ENCODE measurements at places on chromosomes 12 and 14.

DNA sequence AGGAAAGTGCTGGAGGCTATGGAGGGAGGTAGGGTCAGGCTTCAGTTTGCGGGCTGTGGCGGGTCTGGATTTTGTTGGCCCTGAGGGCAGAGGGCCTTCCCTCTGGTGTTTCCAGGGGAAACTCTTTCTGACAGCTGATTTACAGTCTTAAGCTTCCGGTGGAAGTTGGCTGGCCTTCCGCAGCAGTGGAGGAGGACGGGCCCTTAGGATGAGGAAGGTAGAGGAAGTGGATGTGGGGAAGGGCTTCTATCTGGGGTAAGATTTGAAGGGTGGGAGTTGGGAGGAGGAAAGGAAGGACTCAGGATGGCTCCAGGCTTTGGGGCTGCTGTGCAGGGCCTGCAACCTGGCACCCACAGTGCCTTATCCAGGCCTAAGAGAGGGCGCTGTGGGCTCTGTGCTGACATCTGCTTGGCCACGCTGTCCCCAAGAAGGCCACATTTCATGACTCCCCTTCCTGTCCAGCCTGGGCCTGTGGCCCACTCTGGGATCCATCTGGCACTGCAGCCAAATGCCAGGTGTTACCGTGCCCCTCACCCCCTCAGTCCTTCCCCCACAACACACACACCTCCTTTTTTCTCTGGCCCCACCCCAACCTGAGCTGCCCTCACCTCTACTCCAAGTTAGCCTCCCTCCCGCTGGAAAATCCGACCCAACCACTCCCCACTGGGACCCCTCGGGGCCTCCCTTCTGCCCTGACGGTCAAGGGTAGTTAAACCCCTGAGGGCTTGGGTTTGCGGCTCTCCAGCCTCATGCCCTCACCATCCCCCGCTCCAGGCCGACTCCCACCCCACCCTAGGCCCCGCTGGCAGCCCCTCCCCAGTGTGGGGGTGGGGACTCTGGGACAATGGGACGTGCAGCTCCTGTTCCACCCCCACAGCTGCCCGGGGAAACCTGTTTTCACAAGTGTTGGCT lies 7.7 kb upstream of the PPP1R13B start:
- DNase-seq = no peak

DNA sequence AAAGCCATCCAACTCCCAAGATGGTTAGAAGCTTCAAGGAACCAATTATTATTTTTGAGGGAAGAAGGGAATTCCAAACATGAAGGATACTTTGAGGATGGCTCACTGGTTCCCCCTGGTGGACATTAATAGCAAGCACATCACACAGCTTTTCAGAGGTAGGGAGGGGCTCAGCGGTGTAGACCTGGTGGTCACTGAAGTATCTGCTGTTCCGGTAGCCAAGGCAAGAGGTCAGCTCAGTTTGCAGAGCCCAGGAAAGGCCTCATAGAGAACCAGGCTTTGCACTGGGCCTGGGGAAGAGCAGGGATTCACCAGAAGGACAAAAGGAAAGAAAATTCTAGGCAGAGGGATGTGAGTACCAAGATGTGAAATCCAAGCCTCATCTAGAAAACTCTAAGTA lies 118.7 kb downstream of the KSR2 start:
- no peak for DNase-seq

- DNase-seq = no peak
Measured at GRCh38 chr12:68294251-68294650, 37.9 kb downstream of the MDM1 start.

GRCh38 chr14:64815257-64815656 lies 64.5 kb downstream of the SPTB start:
- DNase-seq = no peak

GRCh38 chr14:57897144-57897748 lies 31.4 kb upstream of the SLC35F4 start:
- DNase-seq = no peak

GRCh38 chr12:131829356-131829747 lies 1.2 kb downstream of the MMP17 start:
- no peak for DNase-seq

- no peak for DNase-seq
Measured at GRCh38 chr12:65280306-65280705, 1.8 kb downstream of the MSRB3 start.

GRCh38 chr12:51368640-51369517 lies 22.3 kb downstream of the GALNT6 start:
- DNase-seq = no peak

DNA sequence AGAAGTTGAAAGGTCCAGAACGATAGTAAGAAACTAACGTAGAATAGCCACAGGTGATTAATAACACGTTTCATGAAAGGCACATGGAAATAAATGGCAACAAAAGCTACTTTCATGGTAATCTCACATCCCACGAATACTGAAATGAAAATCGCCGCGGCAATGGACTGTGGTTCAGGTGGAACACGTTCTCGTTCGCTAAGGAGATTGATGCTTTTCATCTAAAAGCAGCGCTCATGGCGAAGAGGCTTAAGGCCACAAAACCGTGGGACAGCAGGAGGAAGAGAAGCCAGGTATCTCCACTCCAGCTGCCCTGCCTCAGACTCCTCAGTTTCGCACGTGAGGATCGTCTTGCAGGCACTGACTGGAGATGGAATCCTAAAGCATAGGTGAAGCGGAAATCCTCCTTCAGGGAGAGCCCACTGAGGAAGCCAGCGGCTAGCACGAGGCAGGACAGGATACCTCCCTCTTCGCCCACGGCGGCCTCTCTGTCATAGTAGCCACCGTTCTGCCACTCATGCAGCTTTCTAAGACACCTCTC lies 696 bp upstream of the GPHN start:
- DNase-seq = no peak

- DNase-seq = no peak
Measured at GRCh38 chr12:121455766-121456420, 56.0 kb downstream of the RNF34 start.

DNA sequence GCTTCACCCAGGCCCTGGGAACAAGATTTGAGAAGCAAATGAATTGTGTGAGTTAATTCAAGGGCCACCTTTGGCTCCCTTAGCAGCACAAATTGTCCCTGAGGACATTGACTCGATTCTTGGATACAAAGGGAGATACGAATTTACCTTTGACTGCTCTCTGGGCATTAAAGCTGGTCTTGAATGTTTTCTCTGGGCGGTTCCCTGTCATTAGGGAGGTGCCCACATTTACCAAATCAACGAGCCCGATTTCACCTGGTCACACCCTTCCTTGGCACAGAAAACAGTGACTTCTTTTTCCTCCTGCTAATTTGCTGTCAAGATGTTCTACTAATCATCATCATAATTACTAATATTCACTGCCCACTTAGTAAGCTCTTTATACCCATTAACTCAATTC lies 27.1 kb upstream of the CCDC63 start:
- no peak for DNase-seq

GRCh38 chr12:86261142-86261541 lies 5.0 kb upstream of the MGAT4C start:
- DNase-seq = no peak

DNA sequence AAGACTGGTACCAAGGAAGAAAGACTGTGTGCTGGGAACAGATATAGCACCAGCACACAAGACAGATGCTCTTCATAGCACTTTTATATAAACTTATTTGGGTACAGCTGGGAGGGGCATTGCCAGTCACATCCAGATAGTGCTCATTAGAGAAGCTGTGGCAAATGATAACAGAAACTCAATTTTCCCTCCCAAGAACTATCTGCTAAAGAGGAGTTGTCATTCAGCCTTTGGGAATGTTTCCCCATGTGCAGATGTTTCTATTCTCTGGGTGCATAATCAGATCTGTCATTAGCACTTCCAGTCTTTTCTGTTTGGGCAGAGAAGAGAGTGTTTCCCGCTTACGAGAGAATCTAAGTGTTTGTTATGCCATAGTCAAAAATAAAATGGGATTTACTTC lies 714.9 kb upstream of the MDGA2 start:
- no peak for DNase-seq

DNA sequence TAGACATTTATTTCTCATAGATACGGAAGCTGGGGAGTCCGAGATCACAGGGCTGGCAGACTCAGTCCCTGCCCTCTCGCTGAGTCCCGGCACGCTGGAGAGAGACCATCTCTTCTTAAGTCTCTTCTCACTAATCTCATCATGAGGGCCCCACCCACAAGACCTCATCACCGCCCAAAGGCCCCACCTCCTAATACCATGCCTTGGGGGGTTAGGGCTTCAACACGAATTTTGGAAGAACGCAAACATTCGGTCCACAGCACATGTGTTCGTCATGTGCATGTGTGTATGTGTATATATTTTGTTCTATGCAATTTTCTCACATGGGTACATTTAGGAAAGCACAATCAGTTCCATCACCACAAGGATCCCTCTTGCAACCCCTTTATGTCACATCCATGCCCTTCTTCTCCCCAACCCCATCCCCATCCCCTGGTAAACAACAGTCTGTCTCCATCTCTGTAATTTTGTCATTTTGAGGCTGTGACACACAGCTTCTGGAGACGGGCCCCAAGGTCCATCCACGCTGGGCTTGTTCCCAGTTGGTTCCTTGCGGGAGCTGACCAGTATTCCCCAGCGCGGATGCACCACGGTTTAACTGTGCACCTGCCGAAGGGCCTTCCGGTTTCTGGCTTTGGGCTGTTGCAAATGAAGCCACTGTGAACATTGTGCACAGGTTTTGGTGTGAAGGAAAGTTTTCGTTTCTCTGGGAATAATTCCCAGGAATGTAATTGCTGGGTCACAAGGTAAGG lies 317.5 kb upstream of the DIO3 start:
- no peak for DNase-seq

GRCh38 chr14:85752175-85752574 lies 222.2 kb downstream of the FLRT2 start:
- no peak for DNase-seq

- DNase-seq = no peak
Measured at GRCh38 chr12:98532687-98533304, 17.4 kb downstream of the TMPO start.

GRCh38 chr12:132367852-132368251 lies 38.5 kb upstream of the GALNT9 start:
- no peak for DNase-seq

DNA sequence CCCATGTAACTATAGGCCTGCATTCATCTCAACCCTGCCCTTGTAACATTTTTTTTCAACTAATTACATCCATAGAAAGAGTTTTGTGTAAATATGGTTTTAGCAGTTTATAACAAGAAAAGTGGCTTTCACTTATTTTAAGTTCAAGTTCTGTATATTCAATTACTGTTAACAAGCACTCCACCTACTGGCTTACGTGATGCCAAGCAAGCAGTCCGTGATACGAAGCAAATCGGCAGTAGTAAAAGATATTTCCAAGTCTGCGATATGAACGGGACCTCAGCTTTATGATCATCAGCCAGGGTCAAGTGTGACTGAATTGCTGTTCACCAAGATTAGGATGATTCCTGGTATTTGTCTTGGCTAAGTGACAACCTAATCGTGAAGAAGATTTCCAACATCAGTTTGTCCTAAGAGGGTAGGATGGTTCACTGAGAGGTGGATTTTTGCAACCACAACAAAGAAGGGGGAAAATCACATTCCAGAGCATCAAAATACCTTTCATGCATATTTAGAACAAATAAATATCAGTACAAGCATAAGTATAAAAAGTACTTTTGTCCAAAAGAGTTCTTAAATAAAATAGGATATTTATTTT lies 456.2 kb downstream of the FOXG1 start:
- no peak for DNase-seq

DNA sequence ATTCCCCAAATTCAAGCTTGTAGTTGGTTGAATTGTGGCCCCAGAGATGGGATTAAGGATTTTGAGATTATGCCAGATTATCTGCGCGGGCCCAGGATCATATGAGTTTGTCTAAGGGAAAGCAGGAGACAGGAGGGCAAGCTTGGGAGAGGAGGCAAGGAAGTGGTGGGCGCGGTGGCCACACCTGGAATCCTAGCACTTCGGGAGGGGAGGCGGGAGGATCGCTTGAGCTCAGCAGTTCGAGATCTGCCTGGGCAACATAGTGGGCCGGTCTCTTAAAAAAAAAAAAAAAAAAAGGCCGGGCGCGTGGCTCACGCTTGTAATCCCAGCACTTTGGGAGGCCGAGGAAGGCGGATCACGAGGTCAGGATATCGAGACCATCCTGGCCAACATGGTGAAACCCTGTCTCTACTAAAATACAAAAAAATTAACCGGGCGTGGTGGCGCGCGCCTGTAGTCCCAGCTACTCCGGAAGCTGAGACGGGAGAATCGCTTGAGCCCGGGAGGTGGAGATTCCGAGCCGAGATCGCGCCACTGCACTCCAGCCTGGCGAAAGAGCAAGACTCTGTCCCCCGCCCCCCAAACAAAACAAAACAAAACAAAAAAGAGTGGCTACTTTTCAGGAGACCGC lies 881 bp upstream of the PUS1 start:
- DNase-seq = no peak
